Activated naive CD4-positive, alpha-beta T cell treated with anti-CD3 and anti-CD28 coated beads for 36 hours (primary cell): ENCODE measurements at places on chromosomes 1 and 21. TPM values are rescaled to one million over a fixed set of nuclear protein-coding genes. Genes with fewer than 3 reads are reported as not detected.

DNA sequence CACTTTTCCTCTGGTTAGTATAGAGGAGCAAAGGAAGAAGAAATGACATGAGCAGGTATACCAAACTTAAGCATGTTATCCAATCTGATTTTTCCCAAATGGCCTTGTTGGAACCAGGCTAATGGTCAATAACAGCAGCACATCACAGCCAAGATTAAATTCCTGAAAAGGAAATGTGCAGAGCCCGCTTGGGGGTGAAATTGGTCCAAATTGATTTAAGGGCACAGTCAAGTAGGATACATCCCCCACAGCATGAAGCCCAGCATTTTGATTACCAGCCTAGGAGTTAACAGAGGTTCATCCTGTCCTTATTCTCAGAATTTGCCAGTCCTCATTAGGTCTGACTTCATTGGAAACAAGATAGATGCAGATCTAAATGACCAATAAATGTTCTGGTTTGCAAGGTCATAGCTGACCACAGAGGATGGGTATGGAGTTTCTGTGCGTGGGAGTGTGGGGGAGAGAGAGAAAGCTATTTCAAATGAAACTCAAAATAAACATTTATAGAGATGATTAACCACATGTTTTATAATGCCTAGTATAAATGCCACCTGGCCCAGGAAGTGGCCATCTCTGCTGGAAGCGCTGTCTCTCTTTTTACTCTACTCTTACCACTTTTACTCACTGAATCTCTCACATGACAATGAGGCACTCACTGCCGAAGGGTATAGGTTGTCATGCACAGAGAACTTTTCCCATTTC lies 38.7 kb downstream of the RGS5 start:
- no peak for DNase-seq
- no peak overlapping the region for H3K4me3 ChIP-seq
- no peaks in the 10 kb centered on the region for H3K27me3 ChIP-seq
- H3K4me1 ChIP-seq: no peaks in the 10 kb centered on the region
- H3K27ac ChIP-seq: no peak overlapping the region

- H3K27ac ChIP-seq: no peak overlapping the region
- H3K27me3 ChIP-seq: no peaks in the 10 kb centered on the region
- no peak for DNase-seq
- no peaks in the 10 kb centered on the region for H3K36me3 ChIP-seq
- H3K4me3 ChIP-seq: no peak overlapping the region
Observed at GRCh38 chr1:10745886-10746455, 50.5 kb downstream of the CASZ1 start.

DNA sequence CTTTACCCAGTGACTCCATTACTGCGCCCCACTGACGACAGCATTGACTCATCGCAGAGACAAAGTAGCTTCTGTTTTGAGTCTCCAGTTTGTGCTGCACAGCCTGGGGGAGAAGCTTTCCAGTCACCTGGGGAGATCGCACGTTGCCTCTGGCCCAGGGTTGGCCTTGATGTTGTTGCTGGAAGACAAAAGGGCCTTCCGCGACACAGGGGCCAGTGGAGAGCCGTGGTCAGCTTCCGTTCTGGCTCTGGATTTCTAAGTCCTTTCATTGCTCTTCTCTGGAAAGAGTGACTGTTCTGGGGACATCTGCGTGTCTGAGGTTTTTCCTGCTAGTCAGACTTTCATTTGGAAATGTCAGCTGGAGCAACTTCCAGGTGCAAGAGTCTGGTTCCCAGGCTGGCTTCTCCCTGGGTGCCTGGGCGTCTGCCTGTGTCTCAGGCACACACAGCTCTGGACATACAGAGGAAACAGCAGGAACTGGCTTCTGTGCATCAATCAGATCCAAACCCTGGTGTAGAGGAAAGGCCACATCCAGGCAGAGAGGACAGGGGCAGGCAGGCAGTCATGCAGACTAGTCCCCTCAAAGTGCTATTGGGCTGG lies 257.0 kb downstream of the SIPA1L2 start:
- H3K36me3 ChIP-seq: no peaks in the 10 kb centered on the region
- no peak for DNase-seq
- H3K4me1 ChIP-seq: no peaks in the 10 kb centered on the region
- H3K27me3 ChIP-seq: no peaks in the 10 kb centered on the region
- no peak overlapping the region for H3K27ac ChIP-seq
- no peak overlapping the region for H3K4me3 ChIP-seq

LCE1C gene
- not detected for total RNA-seq

TPTE gene
- total RNA-seq: not detected
